Fibroblast of the aortic adventitia (primary cell): ENCODE measurements at places on chromosomes 4 and X. TPM values are rescaled to one million over a fixed set of nuclear protein-coding genes. Genes with fewer than 3 reads are reported as not detected.

GRCh38 chrX:50747471-50747900 is 66.5 kb downstream of the SHROOM4 start:
- peak; percentile 10 for DNase-seq

GRCh38 chr4:112901962-112902411 is 147.5 kb upstream of the ANK2 start:
- no peak for DNase-seq

SCFD2 gene
- 36.7 and 69.2 TPM in 2 replicates for total RNA-seq

DNA sequence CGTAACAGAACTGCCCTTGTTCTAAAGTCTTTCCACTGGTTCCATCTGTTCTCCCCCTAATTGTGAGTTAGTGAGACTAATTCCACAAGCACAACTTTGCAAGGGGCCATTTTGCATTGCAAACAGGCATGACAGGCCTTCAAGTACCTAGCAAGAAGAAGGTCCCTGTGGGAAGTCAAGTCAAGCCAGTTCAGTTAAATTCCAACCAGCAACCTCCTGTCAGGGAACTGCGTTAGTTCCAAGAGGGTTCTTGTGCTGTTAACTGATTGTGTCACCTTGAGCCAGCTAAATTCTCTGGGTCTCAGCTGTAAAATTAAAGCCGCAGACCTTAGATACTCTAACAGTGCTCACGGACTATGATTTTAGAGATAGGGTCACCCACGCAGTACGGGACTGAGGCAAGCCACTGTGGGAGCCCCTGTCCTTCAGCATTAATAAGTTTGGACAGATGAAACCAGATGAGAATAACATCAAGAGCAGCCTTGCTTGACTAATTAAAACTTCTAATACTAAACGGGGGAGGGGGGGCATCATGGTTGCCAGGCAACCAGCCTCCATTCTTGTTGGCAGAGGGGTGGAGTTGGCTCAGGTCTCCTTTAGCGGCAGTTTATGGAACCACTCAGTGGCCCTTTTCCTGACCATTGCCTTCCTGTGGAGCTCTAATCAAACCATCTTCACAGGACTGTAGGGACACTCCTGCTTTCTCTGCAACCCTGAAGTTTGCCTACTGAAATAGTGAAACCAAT is 24.1 kb upstream of the TMEM150C start:
- DNase-seq = no peak

DNA sequence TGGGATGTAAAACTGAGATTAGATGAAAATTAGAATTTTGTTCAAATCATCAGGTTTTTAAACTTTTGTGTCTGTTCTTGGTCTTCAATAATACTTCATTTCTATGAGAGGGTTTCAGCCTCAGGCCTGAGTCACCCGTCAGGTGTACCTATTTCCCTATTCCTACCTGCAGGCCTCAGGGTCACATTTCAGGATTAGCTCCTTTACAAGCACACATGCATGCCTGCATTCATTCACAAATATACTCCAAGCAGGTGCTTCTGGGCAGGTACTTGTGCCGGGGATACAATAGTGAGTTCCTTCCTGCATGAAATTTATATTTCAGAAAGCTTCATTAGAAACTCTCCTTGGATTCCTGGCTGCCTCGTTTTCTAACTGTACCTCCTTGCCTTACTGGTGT is 114.9 kb downstream of the SHISA3 start:
- no peak for DNase-seq

DNA sequence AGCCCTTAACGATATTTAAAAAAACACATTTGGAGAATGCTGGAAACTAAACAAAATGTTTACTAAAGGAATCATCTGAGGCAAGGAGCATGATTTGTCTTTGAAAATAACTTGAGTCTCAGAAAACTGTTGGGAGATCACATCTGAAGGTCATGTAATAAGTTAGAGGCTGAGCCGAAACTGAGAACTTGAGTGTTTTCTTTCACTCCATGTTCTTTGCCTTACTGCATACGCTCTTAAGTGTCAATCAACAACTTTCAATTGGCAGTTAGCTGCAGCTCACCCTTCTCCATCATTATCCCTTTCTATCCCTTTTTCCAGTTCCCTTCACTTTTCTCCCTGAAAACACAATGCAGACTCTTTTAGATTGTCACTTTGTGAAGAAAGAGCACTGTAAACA is 216.2 kb downstream of the ADGRA3 start:
- no peak for DNase-seq

BTK gene
- total RNA-seq = not detected in 2 replicates
